ENCODE measurements at places on chromosomes 11 and 22.
A peak's percentile ranks its signal among the peaks of the same experiment; 100 is the strongest.

GRCh38 chr11:123040111-123040432 is 21.9 kb downstream of the HSPA8 start:
- no peak for DNase-seq

DNA sequence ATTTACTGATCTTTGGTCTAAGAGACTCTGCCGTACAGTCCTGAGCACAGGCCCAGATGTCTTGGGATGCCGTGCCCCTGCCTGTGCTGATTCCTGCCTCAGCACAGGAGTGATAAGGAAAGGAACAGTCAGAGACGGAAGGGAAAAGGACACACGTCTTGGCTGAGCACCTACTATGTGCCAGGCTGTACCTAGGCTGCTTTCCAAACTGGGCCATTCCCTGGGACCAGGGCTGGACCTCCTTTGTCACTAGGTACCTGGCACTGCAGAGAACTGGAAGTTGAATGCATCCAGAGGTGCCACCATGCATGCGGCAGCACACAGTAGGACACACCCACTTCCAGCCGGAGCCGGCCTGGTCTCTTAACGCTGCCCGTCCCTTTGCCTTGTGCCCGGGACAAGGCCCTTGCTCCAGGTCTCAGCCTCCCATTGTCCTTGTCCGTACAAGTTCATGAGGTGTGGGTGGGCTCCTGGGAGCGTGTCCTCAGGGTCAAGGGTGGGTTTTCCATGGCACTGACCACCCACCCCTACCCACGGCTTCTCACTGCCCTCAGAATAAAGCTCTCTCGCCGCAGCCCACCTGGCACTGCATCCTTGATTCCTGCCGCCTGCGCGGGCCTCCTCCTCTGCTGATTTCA is 1.1 kb upstream of the SSTR3 start:
- DNase-seq = no peak

DNA sequence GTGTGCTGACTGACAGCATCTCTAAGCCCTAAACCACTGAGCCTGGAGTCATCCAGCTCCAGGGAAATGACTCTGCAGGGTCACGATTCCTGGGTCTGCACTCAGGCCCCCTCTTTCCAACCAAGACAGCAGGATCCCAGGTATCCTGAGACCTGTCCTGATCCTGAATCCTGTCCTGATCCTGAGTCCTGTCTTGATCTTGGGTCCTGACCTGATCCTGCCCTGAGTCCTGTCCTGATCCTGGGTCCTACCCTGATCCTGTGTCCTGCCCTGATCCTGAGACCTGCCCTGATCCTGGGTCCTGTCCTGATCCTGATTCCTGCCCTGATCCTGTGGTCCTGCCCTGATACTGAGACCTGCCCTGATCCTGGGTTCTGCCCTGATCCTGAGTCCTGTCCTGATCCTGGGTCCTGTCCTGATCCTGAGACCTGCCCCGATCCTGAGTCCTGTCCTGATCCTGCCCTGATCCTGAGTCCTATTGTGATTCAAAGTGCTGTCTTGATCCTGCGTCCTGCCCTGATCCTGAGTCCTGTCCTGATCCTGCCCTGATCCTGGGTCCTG is 1.4 kb upstream of the KRTAP5-6 start:
- no peak for DNase-seq

- DNase-seq = peak; percentile 27
Measured at GRCh38 chr22:36221799-36222751, 17.3 kb downstream of the APOL2 start.

- DNase-seq = no peak
Measured at GRCh38 chr11:2927121-2927800, 2.0 kb downstream of the PHLDA2 start.

DNA sequence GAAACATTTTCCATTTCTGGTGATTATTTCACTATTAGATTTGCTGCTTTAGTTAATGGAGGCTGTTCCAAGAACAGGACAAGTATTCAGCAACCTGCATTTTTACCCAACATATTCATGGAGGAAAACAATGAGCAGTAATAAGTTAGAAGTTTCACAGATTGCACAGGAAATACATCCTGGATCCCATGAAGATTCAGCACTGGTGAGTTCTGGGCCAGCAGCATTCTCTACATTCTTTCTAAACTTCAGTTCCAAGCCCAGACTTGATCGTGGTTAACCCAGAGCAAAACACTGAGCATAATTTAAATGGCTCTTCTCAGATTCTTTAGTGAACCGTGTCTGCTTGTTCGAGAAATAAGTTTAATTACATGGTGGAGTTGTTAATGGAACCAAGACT is 3.8 kb downstream of the FJX1 start:
- peak; percentile 91 for DNase-seq

- DNase-seq = peak; percentile 8
Measured at GRCh38 chr11:43644621-43645299, 35.8 kb upstream of the HSD17B12 start.

DNA sequence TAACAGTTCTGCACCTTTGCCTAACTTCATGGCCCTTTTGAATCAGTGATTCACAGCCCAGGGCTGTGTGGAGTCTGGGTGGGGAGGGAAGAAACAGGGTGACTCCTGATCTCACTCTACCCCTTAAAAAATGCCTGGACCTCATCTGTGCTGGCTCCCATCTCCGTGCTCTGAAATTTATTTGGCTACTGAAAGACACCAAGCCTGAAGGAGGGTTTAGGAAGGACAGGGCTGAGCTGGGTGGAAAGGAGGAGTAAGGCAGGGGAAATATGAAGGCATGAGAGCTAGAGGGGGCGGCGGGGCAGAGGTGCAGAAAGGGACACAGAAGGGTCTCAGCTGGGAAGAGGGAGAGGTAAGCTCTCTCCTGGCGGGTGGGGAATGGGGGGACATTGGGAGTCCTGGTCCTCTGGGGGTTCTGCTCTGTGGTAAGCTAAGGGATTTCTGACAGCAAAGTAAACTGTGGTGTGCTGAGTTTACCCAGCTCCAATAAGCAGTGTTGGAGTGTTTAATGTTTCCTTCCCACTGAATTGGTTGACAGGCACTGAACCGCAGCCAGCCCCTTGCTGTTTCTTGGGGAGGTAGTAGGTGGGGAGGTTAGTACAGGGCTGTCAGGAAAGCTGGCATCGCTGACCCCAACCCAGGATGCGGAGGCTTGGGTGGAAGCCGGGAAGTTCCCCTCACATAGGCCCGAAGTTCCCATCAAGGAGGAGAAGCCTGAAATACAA is 71.1 kb downstream of the RPUSD4 start:
- DNase-seq = no peak

DNA sequence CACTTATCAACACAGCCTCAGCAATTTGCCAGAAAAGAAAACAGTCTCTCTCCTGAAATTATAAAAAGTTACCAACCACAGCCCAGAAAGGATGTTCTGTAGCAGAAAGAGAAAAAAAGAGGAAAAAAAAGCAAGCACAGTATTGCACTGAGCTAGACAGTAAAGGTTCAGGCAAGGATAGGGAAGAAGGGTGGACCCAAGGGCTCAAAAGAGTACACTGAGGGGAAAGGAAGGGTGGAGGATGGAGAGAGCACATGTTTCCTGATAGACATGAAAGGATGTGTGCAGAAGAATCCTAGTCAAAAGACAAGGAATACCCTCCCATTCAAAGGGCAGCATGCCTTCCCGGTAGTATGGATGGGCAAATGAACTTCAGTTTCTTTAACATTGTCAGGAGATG is 59.1 kb downstream of the RRAS2 start:
- no peak for DNase-seq

DNA sequence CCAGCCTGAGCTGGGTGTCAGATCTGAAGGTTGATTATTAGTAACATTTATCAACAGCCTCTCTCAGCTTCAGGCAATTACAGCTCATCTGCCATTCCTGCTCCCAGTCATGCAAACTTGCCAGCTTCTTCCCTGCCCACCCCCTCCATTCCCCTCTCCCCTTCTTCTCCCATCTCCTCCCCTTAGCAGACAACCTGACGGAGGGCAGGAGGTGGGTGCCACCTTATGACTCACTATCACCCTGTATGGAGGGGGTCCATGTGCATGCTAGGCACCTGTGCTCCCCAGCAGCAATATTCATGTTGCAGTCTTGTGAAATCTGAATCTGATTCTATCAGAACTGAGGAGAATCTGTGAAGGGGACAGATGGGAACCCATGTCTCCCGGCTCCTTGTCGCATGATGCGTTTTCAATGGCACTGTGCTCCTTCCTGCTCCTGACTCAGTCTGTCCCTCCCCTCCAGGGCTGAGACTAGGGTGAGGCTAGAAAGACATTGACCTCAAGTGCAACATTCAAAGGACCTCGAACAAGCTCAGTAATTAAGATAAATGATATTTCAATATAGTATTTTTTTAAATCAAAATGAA is 46.3 kb upstream of the TUB start:
- no peak for DNase-seq

DNA sequence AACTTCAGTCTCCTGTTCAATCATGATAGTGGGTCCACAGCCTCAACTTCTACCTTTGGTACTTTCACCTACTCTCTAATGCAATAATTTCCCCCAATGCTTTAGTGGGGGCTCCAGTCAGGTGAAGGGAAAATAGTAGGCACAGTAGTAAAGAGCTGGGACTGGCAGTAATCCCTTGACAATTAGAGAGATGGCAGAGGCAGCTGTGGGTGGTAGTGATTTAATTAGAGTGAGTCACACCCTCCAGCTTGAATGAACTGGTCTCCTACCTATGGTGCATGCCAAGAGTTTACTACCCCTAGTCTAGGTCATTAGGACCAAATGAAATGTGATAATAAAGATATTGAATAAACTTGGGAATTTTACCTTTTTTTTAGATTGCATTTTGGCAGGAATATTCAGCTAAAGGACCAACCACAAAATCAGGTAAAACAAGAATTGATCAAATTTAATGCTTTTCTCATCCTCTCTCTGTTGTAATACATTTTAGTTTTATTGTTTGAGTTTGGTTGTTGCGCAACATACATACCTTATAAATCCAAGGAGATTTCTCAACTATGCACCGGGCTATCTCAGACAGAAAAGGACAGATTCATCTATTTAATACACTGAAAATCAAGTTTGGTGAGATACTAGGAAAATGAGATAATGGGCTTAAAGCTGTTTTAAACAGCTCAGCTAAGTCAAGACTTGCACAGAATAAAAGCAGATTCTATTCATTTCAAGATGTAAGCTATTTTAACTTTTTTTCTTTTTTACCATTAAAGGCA is 9.0 kb downstream of the PRRG4 start:
- no peak for DNase-seq

DNA sequence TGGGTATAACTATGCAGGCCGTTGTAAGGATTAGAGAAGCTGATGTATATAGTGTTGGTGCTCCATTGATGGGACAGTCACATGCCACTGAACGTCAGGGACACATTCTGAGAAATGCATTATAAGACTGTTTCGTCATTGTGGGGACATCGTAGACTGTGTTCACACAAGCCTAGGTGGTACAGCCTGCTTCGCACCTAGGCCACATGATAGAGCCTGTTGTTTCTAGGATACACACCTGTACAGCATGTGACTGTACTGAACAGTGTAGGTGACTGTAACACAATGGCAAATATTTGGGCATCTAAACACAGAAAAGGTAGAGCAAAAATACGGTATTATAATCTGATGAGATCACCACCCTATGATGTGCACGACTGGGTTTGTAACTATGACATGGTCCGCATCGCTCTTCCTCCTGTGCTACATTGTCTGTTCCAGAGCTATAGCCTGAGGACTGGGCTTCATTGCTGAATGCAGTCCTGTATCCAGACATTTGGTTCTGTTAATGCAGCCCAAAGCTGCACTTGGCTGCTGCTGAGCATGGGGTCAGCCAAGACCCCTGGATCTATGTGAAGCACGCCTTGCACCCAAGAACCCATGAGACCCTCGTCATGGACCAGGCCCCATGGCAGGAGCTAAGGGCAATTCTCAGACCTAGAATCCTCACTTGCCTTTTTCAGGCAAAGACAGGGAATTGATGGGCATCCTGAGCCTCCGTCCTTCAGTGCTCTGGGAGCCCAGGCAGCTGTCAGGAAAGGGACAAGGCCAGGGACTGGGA is 51.1 kb upstream of the THY1 start:
- no peak for DNase-seq

- DNase-seq = no peak
Measured at GRCh38 chr11:128878455-128878854, 11.4 kb upstream of the KCNJ1 start.

DNA sequence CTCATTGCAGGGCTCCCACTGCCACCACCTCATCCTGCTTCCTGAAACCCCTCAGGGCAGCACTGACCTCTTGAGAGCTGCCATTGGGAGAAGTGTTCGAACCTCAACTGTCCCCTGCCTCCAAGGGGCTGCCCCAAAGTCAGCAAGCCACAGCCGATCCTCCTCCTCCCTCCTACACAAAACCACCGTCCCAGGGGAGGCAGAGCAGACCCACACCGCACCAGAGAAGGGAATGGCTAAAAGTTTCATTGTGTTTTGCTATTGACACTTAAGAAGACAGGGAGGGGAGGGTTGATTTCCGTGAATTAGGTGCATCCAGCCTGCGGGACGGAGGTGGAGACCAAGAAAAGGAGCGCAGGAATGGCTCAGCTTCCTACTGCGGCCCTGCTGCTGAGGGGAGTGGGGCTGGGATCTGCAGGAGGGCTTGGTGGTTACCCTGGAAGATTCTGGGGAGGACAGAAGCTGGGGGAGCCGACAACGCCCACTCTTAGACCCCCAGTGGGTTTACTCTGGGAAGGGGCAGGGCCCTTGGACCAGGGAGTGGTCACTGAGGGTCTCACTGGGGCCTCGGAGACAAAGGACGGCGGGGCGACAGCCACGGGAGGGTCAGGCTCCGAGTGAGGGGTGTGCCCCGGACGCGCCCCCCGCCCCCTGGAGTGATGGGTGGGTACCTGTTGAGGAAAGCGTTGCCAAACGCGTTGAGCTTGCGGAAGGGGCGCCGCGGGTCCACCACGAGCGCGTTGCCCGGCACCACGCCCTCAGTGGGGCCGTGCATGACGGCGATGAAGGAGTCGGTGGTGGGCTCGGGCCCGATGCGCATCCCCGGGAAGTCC is 815 bp downstream of the EHD1 start:
- DNase-seq = no peak

DNA sequence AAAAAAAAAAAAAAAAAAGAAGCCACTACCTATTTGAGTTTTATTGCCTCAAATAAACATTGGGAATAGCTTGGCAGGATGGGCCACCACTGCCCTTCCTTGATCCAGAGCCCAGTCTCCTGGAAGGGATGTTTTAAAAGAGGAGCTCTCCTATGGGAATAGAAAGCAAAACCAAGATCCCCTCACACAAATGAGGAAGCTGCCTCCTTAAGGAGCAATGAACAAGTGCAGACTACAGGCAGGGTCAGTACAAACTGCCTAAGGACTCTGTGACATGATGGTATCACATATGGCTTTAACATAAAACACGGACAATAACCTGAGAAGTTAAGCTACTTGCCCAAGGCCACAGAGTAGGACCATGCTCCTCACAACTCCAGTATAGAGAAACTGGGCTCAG is 120.8 kb downstream of the NAT10 start:
- DNase-seq = no peak

All from fibroblast of skin of right biceps (primary cell).